Activated CD8-positive, alpha-beta memory T cell treated with anti-CD3 and anti-CD28 coated beads, Interleukin-2, amount 10 ng/mL, durations not matched to agents 7 days and 5 days (primary cell): ENCODE measurements at places on chromosomes 7 and 10. TPM values are rescaled to one million over a fixed set of nuclear protein-coding genes. Genes with fewer than 3 reads are reported as not detected.
A peak's percentile ranks its signal among the peaks of the same experiment; 100 is the strongest.

DNA sequence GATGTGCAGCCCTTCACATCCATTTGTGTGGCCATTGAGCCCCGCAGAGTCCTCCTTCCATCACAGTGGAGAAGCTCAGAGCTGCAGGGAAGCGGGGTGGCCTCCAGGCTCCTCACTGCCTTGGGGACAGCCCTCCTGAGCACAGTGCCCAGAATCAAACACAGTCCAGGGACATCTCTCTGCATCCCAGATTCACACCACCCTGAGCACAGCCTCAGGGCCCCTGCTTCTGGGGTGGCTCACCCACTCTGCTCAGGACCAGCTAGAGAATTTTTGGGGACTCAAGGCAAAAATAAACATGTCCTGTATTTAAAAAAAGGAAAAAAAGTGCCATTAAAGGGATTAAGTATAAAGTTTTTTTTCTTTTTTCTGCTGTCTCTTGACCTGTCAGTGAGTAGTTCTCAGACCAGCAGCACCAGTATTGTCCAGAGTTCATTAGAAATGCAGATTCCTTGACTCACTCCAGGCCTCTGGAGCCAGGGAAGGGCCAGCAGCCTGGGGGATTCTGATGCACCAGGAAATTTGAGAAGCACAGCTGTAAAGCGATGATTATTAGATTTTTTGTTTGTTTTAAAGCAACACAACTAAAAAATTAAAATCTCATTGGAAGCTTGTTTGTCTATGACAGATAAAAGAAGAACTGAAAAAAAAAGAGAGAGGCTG lies 61.6 kb downstream of the ARHGAP22 start:
- peaks cover 4% of the 10 kb centered on the region for H3K27me3 ChIP-seq
- no peaks in the 10 kb centered on the region for H3K4me1 ChIP-seq

Gene MORN4
- 1.9 TPM for total RNA-seq

DNA sequence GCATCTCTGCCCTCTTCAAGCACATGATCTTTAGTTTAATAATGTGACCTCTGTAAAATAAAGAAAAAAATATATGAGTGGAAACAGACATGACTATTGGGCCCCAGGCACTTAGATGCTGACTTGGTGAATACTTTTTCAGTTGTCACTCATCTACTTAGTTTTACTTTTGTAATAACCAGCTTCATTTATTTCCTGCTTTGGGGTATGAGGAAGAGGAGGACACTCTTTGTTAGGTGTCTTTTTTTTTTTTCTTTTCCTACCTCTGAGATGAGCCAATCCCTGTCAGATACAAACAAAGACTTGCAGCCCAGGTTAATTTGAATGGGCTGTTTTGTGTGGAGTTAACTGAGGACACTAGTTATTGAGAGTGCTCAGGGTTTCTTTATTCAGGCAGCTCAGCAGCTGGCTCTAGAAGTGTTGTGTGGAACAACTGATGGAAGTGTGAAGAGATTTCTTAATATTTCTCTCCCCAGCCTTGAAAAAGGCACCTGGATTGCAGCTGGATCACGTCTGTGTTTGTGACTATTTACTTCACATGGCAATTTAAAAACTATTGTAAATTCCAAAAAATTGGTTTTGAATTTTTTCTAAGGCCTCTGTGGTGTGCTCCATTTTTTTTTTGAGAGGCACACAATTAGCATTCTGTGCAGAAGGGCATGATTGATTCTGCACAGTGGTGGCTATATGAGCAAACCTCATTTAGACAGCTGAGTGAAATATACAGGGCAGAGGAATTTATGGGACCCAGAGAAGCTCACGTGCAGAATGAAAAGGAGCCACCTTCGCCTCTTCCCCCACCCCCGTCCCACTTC lies 333.8 kb downstream of the LRMDA start:
- DNase-seq: no peak
- H3K36me3 ChIP-seq: no peaks in the 10 kb centered on the region
- no peak overlapping the region for H3K4me3 ChIP-seq

DNA sequence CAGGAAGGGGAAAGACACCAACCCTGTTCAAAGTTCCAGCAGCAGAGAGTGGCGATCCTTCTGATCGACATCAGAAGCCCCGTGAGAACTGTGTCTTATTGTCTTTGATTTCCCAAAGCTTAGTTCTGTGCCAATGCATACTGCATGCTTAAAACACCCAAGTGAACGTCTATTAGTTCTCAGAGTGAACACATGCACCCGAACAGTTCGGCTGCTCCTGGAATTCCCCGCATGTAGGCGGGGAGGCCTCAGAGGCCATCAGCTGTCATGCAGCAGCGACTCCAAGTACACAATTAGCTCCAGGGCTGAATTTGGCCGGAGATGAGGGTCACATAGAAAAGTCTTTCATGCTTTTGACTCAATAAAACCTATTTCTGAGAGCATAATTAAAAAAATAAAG lies 276.9 kb downstream of the ZMYND11 start:
- DNase-seq: no peak
- H3K4me1 ChIP-seq: no peaks in the 10 kb centered on the region
- no peaks in the 10 kb centered on the region for H3K36me3 ChIP-seq

GRCh38 chr10:43200538-43201390 lies 62.5 kb downstream of the CSGALNACT2 start:
- peaks cover 8% of the 10 kb centered on the region for H3K4me1 ChIP-seq
- no peaks in the 10 kb centered on the region for H3K27me3 ChIP-seq
- DNase-seq: peak; percentile 39
- no peak overlapping the region for H3K4me3 ChIP-seq

Gene SLC13A4
- total RNA-seq: not detected

Gene FGFR2
- total RNA-seq: not detected

GRCh38 chr10:70676511-70676910 lies 4.2 kb downstream of the ADAMTS14 start:
- no peak overlapping the region for H3K27ac ChIP-seq
- peaks cover 34% of the 10 kb centered on the region for H3K27me3 ChIP-seq
- no peak overlapping the region for H3K4me3 ChIP-seq
- peaks cover 17% of the 10 kb centered on the region for H3K4me1 ChIP-seq

DNA sequence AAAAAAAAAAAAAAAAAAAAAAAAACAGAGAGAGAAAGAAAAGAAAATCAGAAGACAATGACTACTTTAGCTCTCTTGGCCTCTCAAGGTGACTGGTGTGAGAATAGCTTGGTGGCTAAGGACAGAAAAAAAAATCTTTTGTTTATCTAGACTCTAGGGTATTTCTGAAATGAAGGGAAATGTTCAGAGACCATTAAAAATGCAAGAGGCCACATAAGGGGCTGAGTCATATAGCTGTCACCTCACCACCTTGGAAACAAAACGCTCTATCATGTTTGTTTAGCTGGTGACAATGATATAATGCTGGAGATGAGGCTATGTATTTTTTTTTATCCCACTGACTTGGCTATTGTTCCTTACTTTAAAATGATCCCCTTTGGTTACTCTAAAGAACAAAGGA lies 287.0 kb upstream of the CDC14C start:
- no peak overlapping the region for H3K4me3 ChIP-seq
- DNase-seq: no peak
- H3K27me3 ChIP-seq: no peaks in the 10 kb centered on the region
- peaks cover 3% of the 10 kb centered on the region for H3K4me1 ChIP-seq

DNA sequence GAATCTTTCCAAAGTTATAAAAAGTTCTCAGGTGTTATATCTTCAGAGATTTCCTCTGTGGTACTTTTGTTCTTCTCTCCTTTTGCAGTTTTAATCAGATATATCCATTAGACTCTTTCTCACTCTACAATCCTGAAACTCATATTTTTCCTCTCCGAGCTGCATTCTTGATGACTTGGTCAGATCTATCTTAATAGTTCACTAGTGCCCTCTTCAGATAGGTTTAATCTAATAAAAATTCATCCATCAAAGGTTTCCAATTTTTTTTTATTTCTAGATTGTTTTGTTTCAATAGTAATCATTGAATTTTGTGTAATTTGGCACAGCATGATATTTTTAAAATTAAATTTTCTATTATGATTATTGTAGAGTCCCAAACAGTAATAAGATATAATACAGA lies 21.8 kb upstream of the DGKB start:
- H3K27me3 ChIP-seq: no peaks in the 10 kb centered on the region
- H3K36me3 ChIP-seq: no peaks in the 10 kb centered on the region
- no peak for DNase-seq
- no peak overlapping the region for H3K27ac ChIP-seq
- H3K4me3 ChIP-seq: no peak overlapping the region

- no peaks in the 10 kb centered on the region for H3K27me3 ChIP-seq
- no peaks in the 10 kb centered on the region for H3K36me3 ChIP-seq
- H3K27ac ChIP-seq: no peak overlapping the region
- no peak overlapping the region for H3K4me3 ChIP-seq
Observed at GRCh38 chr10:44650691-44651661, 260.2 kb upstream of the TMEM72 start.

GRCh38 chr7:132291481-132291880 lies 284.8 kb downstream of the PLXNA4 start:
- H3K27me3 ChIP-seq: peaks cover 2% of the 10 kb centered on the region
- no peak overlapping the region for H3K4me3 ChIP-seq
- no peak for DNase-seq
- no peaks in the 10 kb centered on the region for H3K4me1 ChIP-seq

Gene CREB5
- not detected for total RNA-seq

Gene CPED1
- total RNA-seq: not detected

Gene PILRA
- 3.4 TPM for total RNA-seq

- no peak for DNase-seq
- H3K27me3 ChIP-seq: no peaks in the 10 kb centered on the region
- peaks cover 1% of the 10 kb centered on the region for H3K36me3 ChIP-seq
- H3K27ac ChIP-seq: no peak overlapping the region
- H3K4me3 ChIP-seq: no peak overlapping the region
Observed at GRCh38 chr10:88853155-88853881, 1.7 kb upstream of the ANKRD22 start.

- H3K36me3 ChIP-seq: peaks cover 75% of the 10 kb centered on the region
- H3K27ac ChIP-seq: no peak overlapping the region
- H3K4me3 ChIP-seq: no peak overlapping the region
- no peak for DNase-seq
- H3K27me3 ChIP-seq: no peaks in the 10 kb centered on the region
Observed at GRCh38 chr7:107913851-107914250, 22.9 kb downstream of the DLD start.

- DNase-seq: no peak
- H3K36me3 ChIP-seq: no peaks in the 10 kb centered on the region
- H3K27me3 ChIP-seq: no peaks in the 10 kb centered on the region
- H3K4me3 ChIP-seq: no peak overlapping the region
- H3K27ac ChIP-seq: no peak overlapping the region
- H3K4me1 ChIP-seq: no peaks in the 10 kb centered on the region
Observed at GRCh38 chr10:121683816-121684215, 85.6 kb upstream of the FGFR2 start.

Gene OR6V1
- total RNA-seq: not detected

Gene TMEM213
- not detected for total RNA-seq

Gene SLC16A12
- not detected for total RNA-seq

DNA sequence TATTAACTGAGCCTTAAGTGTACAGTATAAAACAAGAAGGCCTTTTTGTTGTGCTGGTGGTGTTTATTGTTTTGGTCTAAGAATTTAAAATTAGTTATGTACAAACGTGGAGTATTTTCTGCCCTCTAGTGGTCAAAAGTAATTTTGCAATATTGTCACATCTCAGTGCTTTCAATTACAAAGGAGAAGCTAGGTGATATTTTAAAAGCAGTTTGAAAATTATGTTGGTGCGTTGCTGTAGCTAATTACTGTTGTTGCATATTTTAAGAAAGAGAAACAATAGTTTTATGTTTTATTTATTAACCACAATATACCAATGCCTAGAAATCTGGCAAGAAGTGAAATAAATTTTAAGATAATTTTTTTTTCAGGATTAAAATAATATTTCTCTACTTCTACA lies 11.4 kb downstream of the NPVF start:
- H3K4me3 ChIP-seq: no peak overlapping the region
- H3K27ac ChIP-seq: no peak overlapping the region
- no peak for DNase-seq
- H3K27me3 ChIP-seq: peaks cover 28% of the 10 kb centered on the region
- no peaks in the 10 kb centered on the region for H3K36me3 ChIP-seq

GRCh38 chr7:23061327-23061726 lies 44.3 kb upstream of the KLHL7 start:
- H3K4me3 ChIP-seq: no peak overlapping the region
- no peaks in the 10 kb centered on the region for H3K36me3 ChIP-seq
- no peak for DNase-seq
- no peaks in the 10 kb centered on the region for H3K4me1 ChIP-seq

- no peak overlapping the region for H3K4me3 ChIP-seq
- peaks cover 3% of the 10 kb centered on the region for H3K4me1 ChIP-seq
- peaks cover 7% of the 10 kb centered on the region for H3K36me3 ChIP-seq
- H3K27me3 ChIP-seq: no peaks in the 10 kb centered on the region
- DNase-seq: no peak
Observed at GRCh38 chr7:150413640-150414081, 34.5 kb downstream of the ZNF775 start.

Gene HOXA1
- 0.76 TPM for total RNA-seq

Gene SYT15B
- 0.58 TPM for total RNA-seq

Gene JMJD1C
- 55.7 TPM for total RNA-seq

DNA sequence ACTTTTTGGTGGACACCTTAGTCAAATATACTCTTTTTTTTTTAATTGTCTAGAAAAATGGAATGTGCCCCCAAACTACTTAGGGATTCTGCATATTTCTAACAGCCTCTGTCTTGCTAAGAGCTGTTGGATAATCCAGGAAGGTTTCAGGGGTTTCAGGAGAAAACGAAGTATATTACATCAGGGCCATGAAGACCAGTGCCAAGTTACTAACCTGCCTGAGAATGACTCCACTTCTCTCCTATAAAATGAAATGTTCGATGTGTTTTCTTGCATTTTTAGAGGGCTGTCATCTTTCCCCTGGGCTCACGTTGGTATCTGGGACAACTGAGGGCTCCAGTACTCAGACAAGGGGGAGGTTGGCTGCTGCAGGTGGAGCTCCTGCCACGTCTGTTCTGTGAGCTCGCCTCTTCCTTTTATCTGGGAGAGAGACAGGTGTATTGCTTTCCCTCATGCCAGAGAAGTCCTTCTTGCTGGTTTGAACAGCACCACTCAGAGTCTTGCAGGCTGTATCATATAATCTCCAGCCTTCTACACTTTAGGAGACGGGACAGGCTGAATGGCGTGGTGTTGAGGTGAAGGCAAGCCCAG lies 71.3 kb downstream of the CAMK1D start:
- peaks cover 10% of the 10 kb centered on the region for H3K4me1 ChIP-seq
- H3K36me3 ChIP-seq: no peaks in the 10 kb centered on the region
- no peak for DNase-seq
- no peak overlapping the region for H3K27ac ChIP-seq
- no peak overlapping the region for H3K4me3 ChIP-seq

GRCh38 chr7:90727412-90727811 lies 131.3 kb downstream of the CDK14 start:
- no peaks in the 10 kb centered on the region for H3K27me3 ChIP-seq
- no peaks in the 10 kb centered on the region for H3K4me1 ChIP-seq
- H3K36me3 ChIP-seq: no peaks in the 10 kb centered on the region
- no peak overlapping the region for H3K27ac ChIP-seq
- no peak for DNase-seq

Gene GOLGA7B
- 1.5 TPM for total RNA-seq
